ENCODE measurements at places on chromosomes 7 and 10.

GRCh38 chr7:7639847-7640220 lies 718 bp upstream of the UMAD1 start:
- peak; percentile 61 for DNase-seq

DNA sequence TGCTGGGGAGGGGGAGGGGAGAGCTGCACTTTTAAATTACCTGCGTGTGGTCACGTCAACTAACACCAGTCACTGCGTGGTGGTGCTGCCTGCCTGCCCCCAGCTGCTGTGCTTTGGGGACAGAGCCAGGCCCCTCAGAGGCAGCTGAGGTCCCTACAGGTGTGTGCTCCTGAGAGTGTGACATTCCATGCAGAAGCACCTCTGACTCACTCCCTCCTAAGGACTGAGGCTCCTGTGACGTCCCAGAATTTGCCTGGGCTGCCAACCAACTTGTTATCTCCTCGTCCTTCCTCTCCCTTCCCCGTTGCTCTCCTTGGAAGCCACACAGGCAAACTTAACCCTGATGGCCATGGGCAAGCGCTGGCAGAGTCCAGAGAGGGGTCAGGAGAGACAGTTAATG lies 563.0 kb downstream of the PARD3 start:
- DNase-seq: no peak

GRCh38 chr10:44860811-44861736 lies 50.1 kb upstream of the TMEM72 start:
- DNase-seq: no peak

- DNase-seq: no peak
Measured at GRCh38 chr10:77244746-77245145, 392.9 kb downstream of the KCNMA1 start.

- peak; percentile 78 for DNase-seq
Measured at GRCh38 chr7:139775829-139776266, 1.9 kb downstream of the HIPK2 start.

DNA sequence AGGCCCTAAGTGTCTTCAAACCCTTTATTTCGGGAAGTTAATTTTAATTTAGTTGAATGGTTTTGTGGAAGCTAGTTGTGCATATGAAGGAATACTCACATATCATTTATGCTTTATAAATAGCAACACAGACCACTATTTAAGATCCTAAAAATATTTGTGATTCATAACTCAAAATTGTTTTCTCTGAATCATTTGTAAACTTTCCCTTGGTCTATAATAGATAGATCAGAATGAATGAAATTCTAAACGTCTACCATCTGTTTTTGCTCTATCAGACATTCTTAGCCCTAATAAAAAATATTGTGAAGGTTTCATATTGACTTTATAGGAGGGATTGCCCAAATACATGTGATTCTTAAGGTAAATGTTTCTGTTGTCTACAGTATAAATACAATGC lies 43.5 kb downstream of the LOXL4 start:
- DNase-seq: no peak

GRCh38 chr10:116146372-116147140 lies 126.5 kb downstream of the GFRA1 start:
- DNase-seq: no peak

DNA sequence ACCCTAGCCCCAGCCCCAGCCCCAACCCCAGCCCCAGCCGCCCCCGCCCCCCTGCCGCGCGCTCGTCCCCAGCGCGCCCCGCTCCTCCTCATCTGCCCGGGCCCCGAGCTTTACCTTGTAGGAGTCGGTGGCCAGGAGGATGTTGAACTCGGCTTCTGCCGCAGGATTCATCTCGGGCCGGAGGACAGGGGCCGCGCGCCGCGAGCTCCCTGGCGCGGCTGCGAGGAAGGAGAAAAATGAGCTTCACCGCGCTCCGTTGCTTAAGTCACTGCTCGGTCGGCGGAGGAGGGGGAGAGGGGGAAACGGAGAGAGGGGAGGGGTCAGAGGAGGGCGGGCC lies at the start of gene NAMPT:
Gene NAMPT, minus strand, starts transcription at position 270 of the 337 bp plus-strand sequence. Its CDS starts 99 bp downstream, at position 171.
- DNase-seq: no peak

GRCh38 chr10:3783682-3784432 lies 1.2 kb downstream of the KLF6 start:
- peak; percentile 67 for DNase-seq

DNA sequence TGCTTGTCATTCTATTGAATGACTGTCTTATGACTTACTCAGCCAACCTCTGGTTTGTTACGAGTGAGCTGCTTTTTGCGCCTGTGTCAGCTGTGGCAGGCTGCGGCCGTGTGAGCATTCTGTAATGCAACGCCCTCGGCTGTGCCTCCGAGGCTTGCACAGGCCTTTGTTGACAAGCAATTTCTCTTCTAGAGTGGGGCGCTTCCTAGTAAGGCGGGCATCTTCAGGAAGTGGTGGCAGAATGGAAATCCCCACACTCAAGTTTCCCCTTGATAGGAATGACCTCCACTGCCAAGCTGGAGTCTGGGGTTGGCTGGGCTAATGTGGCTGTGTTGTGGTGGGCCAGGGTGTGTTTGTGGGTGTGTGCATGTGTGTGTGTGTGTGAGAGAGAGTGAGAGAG lies 20.2 kb upstream of the TMEM178B start:
- DNase-seq: peak; percentile 80

GRCh38 chr10:46091828-46092523 lies 45.9 kb upstream of the MSMB start:
- DNase-seq: no peak

- no peak for DNase-seq
Measured at GRCh38 chr7:150800581-150801241, at the start of gene TMEM176A. TSS of gene TMEM176A (plus strand) at chr7:150800769. CDS start at chr7:150801551, 782 bp downstream.

DNA sequence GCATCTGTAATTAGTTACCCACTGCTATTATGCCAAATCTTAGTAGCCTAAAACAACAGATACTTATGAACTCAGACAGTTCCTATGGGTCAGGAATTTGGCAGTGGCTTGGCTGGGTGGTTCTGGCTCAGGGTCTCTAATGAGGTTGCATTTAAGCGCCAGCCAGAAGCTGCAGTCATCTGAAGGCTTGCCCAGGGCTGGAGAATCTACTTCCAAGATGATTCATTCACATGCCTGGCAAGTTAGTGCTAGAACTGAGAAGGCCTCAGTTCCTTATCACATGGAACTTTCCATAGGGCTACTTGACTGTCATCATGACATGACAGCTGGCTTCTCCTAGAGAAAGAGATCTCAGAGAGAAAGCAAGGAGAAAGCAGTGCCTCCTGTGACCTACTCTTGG lies 121.3 kb downstream of the AVL9 start:
- no peak for DNase-seq

GRCh38 chr7:107661081-107661864 lies 645 bp downstream of the SLC26A4 start:
- peak; percentile 69 for DNase-seq

GRCh38 chr7:110800984-110801383 lies 289.9 kb upstream of the LRRN3 start:
- no peak for DNase-seq

DNA sequence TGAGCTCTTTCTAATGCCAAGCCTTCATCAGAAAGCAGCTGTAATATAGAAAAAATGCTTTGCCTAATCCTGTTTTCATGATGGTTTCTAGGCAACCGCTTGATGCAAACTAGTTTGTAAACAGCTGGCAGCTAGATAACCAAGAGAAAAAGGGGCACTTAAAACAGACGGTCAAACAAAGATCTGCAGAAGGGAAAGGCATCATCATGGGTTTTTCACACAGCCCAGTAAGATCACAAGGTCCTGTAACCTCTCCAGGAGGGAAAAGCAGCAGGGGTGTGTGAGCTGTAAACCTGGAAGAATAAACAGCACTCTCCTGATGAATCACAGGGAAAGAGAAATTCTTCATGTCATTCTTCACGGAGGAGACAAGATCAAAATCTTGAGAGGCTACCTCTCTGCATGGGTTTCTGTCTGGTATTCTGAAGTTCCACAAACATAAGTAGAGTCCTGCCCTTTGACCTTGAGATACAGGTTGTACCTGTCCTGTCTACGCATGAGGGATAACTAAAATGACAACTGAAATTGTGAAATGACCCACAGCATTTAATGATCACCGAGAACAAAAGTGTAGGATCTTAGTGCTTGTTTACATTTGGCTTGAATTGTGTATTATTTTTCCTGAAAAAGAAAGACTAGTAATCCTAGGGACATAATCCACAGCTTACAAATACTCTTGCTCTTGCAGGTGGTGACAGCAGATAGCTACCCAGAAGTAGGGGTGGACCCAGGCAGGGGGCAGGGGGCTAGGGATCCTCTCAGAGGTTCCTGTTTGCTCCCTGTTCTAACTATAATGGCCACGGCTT lies 48.0 kb downstream of the CREB3L2 start:
- DNase-seq: no peak

DNA sequence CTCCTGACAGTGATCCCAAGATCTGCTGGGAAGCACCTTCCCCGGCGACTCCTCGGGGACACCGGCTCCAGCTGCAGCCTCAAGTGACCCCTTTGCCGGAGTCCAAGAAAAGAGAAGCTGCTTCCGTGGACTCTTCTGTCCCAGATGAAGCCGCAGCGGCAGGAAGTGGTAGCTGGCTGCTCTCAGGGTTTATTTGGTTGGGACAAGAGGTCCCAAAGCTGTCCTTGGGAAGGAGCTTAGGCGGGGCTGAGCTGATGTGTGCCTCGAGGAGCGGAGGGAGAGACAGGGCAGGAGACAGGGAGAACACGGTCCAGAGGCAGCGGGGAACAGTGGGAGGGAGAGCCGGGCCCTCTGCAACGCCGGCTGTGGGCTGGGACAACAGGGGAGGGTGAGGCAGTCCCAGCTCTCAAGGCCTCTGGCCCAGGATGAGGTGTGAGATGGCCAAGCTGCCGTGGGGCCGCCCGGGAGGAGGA lies 13.1 kb upstream of the FAM20C start:
- no peak for DNase-seq

GRCh38 chr10:85609509-85609908 lies 757.1 kb downstream of the GRID1 start:
- no peak for DNase-seq

DNA sequence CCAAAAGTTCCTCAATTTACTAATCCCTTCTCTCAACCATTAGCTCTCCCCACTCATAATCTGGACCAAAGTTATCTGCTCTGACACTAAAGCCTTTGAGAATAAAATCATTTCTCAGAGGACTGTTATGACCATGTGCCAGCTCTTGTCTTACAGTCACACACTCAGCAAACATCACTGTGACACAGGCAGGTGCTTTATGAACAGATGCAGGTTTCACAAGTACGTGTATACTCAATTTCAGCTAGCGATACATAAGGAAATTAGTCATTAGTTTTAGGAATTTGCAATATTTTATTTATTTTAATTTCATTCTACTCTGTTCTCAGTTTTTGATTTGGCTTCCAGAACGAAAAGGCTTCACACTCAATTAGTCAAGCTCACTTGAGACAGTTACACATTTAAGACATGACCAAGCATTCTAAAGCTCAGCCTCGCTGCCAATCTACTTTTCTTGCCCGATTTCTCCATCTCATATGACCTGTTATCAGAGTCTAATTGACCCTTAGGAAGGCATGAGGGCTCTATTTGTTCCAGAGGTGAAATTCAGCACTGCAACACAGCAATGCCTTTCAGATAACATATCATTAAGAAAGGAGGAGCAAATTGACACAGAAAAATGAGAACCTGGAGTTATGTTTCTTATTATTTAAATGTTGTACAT lies 76.8 kb downstream of the TFEC start:
- no peak for DNase-seq

DNA sequence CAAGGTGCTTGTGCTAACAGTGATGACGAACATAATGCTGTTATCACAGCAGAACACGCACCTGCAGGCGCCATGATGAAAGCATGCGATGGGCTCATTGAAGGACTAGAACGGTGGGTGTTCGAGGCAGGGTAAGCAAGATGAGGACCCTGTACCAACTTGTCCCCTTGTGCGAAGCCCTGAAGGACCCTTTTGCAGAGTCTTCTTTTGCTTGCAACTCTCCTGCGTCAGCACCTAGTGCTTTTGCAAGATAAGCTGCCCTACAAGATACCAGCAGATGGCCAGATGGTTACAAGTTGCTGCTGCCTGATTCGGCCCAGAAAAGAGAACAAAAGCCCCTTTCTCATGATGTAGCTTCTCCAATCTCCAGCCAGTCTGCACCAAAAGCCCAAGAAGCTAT lies 4.2 kb upstream of the IL15RA start:
- no peak for DNase-seq

GRCh38 chr10:65358565-65358964 lies 1567.3 kb upstream of the LRRTM3 start:
- DNase-seq: no peak

DNA sequence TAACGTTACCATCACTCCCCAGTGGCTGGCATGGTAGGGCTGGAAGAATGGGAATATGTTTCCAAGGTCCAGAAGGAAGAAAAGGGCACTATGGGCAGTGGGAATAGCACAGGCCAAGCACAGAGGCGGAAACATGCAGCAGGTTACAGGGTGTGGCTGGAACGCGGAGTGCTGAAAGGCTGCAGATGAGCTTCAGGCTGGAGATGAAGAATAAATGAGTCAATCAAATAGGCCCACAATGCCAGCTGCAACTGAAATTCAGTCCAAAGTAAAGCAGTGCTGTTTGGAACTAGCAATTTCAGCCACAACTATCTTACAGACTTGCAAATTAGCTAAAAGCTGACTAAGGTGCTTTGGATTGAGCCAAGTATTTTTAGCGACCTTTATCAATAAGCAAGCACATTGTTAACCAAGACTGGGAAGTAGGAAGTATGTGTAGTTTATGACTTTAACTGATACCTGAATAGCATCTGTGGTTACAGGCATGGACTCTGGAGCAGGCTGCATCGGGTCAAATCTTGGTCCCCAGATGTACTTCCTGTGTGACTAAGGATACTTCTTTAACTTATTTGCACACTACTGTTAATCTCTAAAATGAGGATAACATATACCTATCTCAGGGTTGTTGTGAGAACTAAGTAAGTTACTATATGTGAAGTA lies 77.5 kb upstream of the CTTNBP2 start:
- no peak for DNase-seq

DNA sequence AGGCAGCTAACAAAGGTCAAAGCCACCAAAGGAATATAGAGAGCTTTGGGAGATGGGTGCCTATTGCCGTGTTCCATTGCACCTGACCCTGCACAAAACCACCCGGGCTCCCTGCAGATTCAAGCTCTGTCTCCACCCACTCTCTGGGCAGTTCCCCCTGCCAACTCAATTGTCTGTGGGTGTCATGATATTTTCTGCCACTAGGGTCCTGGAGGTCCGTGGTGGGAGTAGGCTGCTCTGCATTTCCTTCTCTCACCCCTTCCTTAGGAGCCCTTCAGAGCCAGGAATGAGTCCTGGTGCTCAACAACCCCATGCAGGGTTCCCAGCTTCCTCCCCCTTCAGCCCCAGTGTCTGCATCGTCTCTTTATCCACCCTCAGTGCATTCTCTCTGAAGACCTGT lies 34.1 kb downstream of the PNLIPRP2 start:
- no peak for DNase-seq

- DNase-seq: no peak
Measured at GRCh38 chr10:52633266-52633665, 139.3 kb downstream of the MBL2 start.

GRCh38 chr10:120749856-120750566 lies 101.2 kb upstream of the WDR11 start:
- DNase-seq: no peak
